ENCODE measurements at places on chromosomes 1 and 21.

GRCh38 chr1:197958438-197959305 is 41.5 kb downstream of the LHX9 start:
- no peak for DNase-seq

DNA sequence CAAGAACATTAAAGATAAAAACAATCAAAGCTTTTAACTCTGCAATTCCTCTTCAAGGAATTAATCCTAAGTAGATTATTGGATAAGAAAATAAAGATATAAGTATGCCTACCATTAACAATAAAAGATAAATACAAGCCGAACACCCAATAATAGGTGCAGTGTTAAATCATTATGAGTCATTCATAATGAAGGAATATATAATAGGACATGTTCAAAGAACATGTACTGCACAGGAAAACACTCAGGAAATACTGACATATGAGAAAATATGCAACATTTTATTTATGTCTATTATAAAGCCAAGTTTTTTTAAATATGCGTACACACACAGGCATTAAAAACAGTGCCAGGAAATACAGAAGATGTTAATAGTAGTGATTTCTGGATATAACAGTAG is 11.1 kb upstream of the EXO1 start:
- no peak for DNase-seq

DNA sequence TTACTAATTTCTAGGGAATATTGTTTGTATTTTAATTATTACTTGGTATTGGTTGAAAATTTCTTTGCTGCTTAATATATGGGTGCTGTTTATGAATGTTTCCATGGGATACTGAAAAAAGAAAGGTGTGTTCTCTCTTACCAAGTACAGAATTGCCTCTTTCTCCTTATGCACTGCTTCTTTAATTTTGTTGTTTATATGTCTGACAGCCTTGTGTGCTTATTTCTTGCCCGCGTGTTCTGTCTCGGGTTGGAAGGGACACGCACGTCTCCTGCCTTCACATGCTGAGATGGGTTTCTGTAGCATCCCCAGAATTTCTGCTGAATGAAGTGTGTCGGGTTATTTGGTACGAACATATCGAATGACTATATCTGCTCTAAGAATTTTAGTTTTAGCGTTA is 51.1 kb downstream of the AGPAT3 start:
- DNase-seq = no peak

DNA sequence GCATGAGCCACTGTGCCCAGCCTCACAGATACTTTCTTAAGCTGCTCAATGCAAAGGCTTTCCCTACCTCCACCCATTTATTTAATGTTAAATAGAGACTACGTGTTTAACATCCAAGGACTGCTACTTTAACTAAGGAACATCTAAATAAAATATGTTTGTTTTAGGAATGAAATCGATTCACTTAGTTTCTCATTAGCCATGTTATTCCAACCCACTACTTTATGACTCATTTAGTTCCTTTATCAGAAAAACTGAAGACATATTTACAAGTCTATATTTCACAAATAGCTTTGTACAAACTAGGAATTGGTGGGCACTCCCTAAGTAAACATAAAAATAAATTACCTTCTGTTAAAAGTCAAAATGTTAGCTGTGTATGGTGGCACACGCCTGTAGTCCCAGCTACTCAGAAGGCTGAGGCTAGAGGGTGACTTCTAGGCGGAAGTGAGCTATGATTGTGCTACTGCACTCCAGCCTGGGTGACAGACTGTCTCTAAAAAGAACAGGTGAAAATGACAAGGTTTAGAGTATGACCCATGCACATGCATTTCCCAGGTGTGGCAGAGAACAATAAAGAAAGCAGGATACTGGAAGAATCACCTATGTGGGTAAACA is 39.9 kb upstream of the AK4 start:
- DNase-seq = no peak

DNA sequence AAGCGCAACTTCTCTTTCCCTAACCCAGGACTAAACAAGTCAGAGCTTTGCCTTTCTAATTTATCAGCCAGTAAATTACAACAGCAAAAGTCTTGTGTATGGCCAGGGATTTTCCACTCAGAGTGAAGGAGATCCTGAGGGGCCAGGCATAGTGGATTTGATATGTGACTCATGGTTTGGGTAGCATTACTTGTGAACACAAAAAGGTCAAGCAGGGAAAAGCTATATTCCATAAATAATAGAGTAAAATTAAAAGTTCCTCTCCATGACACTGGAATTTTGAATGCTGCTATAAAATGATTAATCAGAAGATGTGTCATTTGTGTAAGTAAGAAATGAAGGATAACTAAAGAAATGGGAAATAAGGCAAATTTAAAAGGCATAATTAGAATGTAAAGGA is 284.8 kb downstream of the HLX start:
- DNase-seq = no peak
